Eye (tissue), 1 donor: ENCODE measurements at places on chromosomes 1 and 21.

GRCh38 chr1:72892461-72892860, 610.1 kb upstream of the NEGR1 start:
- DNase-seq: no peak

- DNase-seq: no peak
These were observed 32.7 kb downstream of the MRPS6 start for GRCh38 chr21:34105947-34106541.

DNA sequence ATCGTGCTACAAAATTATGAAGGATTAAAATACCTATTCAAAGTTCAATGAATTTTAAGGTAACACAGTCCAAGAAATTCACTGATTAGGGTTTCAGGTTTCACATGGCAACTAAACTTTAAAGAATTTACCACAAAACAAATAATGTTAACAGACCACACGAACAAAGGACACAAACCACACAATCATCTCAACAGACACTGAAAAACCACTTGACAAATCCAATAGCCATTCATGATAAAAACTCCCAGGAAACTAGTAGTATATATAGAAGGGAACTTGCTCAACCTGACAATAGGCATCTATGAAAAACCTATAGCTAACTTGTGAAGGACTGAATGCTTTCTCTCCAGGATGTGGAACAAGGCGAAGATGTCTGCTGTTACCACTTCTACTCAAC, 21.1 kb upstream of the SH2D5 start:
- DNase-seq: no peak

DNA sequence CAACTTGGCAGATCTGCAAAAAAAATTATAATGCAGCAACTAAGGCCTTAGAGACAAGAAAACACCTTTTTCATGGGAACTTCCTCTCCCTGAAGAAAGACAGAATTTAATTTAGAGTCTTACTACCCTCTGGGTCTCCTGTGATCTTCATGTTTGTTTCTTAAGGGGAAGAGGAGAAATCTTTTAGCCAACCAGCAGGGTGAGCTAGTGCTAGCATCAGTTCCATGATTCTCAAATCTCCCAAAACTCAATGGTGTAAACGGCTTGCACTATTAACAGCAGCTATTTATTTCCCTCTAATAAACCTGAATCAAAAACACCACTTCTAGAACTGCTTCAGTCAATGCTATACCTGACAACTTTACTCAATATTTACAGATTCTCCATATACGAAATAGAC, 3.8 kb downstream of the ZNF644 start:
- DNase-seq: peak; percentile 25

DNA sequence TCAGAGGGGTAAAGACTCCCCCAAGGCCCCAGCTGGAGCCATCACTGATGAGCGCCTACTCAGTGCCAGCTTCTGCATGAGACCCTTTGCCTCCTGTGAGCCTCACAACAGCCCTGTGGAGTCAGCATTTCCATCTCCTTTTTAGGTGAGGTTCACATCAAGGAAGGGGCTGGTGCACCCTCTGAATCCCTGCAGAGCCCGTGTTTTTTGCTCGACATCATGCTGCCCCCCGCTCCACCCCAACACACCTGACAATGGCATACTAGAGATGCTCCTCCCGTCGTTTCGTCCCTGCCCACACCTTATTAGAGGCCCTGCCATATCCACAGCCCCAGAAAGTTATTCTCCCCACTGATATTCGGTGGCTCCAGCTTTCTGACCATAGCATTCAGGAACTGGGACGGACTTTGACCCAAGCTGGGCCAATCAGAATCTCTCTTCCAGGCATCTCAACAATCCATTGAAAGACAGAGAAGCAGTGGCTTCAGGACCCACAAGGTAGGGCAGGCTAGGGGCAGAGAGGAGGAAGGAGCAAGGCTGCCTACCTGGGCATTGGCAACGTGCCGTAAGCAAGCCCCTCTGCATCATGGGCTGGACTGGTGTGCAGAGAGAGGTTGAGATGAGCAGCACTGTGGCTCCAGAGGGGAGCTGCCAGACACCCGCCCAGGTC, 32.7 kb downstream of the EPHA10 start:
- no peak for DNase-seq

GRCh38 chr21:45516071-45516670, 26.1 kb downstream of the SLC19A1 start:
- DNase-seq: no peak

DNA sequence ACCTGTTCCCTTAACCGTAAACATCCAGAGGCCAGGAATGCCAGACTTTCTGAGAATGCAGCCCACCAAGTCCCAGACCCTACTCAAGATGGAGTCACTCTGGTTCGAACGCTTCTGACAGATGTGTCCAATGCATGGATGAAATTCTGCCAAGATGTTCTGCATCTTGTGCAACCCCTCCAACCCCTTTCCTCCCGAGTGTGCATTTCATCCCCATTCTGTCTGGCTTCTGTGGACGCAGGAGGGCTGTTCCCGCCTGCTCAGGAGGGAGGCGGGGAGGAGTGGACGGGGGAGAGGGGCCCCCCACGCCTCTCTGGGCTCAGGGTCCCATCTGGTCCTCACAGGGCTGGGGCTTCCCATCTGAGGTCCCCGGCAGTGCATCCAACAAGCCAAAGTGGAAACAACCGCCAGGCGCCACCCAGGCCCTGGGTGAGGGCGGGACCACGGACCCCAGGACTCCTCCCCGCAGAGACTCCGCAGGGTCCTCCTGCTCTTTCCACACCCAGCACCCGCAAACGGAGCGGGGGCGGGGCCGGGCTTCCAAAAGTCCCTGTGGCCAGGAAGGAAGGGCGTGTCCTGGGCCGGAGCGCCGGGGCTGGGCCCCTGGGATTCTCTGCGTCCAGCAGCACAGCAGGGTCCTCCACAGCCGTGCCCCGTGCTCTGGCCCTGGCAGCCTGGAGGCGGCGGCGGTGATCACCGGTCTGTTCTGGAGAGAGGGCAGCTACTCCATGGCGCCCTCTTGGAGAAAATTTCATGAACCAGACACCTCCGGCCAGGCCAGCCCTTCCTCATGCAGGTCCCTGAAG, 27.8 kb upstream of the SUMO3 start:
- peak; percentile 63 for DNase-seq

DNA sequence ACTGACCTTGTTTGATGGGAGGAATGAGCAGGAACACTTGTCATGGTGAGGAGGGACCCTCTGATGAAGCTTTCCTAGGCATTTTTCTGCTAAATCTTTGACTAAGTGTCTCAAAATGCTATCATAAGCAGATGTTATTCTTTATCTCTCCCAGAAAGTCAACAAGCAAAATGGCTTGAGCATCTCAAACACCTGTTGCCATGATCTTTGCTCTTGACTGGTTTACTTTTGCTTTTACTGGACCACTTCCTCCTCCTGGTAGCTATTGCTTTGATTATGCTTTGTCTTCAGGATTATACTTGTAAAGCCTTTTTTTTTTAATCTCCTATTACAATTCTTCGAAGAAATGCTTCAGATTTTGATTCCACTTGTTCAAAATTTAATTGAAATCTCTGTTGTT, 157.4 kb downstream of the GPR52 start:
- no peak for DNase-seq

- DNase-seq: no peak
These were observed 13.3 kb downstream of the TRIM46 start for GRCh38 chr1:155186794-155187455.

DNA sequence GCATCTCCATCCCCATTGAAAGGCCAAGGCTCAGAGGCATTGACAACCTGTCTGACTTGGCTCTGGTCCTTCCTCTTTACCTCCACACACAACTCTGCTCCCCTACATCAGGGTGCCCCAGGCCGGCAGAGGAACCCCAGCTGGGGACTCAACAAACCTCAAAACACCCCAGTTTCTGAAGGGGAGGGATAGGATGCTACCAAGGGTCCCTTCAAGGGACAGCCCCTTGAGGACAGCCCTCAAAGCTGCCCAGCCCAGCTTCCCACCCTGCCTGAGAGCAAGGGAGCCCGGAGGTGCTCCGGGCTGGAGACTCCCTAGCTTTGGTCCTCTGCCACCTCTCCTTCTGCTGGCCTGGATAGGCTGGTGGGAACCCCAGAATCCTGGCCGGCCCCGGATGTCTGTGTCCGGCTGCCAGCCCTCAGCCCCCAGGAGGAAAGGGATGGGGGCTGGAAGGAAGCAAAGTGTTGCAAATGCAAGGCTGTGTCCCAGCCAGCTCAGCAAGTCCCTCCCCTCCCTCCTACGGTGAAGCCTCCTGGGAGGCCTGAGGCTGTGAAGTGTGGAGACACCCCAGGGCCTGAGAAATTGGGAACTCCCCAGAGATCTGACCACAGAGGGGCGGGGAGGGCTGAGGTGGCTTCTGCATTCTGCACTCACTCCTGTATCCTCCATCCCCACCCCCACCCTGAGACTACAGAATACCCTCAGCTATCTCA, 1.1 kb upstream of the MARCKSL1 start:
- no peak for DNase-seq

DNA sequence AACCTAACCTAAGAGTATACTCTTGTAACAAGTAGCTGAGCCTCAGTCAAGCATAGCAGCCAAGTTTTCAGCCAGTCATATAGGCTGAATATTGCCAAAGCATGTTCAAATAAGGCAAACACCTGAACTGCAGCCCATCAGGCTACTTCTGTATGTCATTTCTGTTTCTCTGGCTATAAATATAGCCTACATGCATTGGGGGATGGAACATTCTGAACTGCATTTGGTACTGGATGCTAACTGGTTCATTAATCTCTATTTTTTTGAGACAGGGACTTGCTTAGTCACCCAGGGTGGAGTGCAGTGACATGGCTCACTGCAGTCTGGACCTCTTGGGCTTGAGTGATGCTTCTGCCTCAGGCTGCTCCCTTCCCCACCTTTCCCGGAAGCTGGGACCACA, 37.3 kb downstream of the MAST2 start:
- no peak for DNase-seq

DNA sequence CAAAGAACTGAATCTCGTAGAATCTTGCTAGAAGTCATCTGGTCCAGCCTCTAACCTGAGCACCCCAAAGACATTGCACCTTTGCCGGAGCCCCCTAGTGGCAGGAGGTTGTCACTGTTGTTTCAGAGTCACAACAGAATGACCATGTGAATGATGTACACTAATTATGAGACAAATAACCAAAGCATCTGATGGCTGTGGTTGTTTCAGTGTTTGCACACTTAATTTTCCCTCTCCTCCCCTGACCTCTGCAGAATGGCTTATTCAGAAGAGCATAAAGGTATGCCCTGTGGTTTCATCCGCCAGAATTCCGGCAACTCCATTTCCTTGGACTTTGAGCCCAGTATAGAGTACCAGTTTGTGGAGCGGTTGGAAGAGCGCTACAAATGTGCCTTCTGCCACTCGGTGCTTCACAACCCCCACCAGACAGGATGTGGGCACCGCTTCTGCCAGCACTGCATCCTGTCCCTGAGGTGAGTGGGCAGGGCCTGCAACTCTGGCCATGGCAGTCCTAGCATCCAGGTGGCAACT, 26.4 kb downstream of the TRAF5 start:
- DNase-seq: no peak

DNA sequence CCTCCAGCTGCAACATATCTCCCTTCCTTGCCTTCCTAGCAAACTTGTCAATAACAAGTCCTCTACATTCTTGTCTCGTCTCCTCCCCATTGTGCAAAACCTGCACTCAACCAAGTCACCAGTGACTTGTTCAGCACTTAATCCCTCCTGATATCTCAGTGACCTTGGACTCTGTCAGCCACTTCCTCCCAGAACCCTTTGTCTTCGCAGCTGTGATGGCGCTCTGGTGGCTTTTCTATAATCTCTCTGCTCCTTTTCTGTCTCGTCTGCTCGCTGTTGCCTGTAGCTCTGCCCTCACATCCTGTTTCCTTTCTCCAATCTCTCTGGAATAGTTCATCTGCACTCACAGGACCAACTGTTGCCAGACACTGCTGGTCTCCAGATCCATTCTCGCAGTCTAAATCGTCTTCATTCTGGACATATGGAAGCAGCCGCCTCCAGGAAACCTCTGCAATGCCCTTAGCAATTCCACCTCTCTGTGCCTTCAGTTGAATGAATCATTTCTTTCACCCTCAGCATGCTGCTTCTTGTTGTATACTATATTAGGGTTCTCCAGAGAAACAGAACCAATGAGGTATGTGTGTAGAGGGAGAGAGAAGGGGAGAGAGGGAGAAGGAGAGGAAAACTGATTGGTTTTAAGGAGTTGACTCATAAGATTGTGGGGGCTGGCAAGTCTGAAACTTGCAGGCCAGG, 17.4 kb upstream of the IFNAR2 start:
- no peak for DNase-seq

DNA sequence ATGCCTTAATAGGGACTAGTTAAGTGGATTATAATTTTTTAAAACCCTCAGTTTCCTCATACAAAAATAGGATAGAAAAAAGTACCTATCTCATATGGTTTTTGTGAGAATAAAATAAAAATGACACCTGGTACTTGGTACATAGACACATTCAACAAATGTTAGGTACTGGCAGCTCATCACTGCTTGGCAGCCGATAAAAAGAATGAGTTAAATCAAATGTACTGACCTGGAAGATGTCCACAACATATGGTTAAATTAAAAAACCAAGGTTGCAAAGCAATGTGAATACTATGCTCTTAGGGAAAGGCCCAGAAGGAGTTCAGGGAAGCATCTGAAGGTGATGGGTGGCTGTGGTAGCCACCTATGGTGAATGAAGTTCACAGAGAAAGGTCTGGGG, 64.9 kb upstream of the SMYD2 start:
- no peak for DNase-seq

DNA sequence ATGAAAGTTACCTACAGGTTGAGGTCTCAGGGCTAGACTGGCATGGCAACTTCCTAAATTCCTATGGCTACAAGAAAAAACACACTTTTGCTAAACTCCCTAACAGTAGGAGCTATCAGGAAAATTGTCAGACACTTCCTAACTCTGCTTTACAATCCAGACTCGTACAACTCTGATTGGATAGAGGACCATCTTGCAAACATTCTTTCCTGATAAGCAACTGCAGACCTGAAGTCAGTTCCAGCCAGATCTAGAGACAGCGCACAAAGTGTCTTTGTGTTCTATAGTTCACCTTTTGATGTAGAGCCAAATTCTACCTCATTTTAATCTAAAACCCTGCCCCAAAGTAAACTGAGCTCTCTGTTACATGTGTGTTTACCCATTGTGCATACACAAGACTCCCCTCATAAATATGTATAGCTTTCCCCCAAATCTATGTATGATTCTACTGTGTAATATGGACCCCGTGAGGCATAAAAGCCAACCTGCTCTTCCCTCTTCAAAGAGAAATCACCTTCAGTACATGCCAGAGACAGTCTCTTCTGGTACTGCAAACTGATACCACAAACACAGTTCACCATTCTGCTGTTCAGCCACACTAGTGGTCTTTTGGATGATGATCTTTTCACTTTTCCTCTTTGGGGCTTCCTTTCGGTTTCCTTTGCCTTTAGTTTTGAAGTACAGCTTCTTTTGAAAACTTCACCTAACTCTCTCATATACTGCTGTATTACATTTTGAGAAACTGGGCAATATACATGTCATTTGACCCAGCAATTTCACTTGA, 21.7 kb downstream of the ZP4 start:
- DNase-seq: no peak
